ENCODE measurements at places on chromosomes 3 and 15. TPM values are rescaled to one million over a fixed set of nuclear protein-coding genes. Genes with fewer than 3 reads are reported as not detected.

DNA sequence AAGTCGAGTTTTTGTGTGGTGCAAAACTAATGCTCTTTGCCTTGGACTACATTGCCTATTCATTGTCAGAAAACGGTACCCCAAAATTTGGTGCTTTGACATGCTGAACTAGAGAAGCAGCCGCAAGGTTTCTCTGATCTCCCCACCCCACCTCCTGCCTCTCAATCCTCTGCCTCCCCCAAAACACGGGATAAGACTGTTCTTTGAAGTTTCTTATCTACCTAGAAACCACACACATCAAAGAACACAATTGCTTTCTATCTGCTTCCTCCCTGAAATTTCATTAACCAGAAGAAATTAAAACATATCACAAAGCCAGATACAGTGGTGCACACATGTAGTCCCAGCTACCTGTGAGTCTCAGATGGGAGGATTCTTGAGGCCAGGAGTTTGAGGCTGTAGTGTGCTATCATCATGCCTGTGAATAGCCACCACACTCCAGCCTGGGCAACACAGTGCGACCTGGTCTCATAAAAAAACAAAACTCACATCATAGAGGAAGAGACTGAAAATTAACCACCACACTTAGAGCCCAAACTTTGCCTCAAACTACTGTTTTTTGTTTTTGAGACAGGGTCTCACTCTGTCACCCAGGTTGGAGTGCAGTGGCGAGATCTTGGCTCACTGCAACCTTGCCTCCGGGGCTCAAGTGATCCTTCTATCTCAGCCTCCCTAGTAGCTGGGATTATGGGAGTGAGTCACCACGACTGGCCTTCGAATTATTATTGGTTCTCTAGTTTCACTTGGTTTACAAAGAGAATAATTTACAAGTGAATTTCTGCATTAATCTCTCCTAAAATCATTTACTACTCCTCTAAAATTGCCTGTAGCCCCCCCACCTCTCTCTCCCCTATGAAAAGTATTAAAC, 2.7 kb upstream of the PCNP start:
- H3K4me3 ChIP-seq = peak overlapping the region; percentile 26
- H3K36me3 ChIP-seq = peaks cover 34% of the 10 kb centered on the region
- H3K27ac ChIP-seq = peak overlapping the region; percentile 70
- no peaks in the 10 kb centered on the region for H3K27me3 ChIP-seq

DNA sequence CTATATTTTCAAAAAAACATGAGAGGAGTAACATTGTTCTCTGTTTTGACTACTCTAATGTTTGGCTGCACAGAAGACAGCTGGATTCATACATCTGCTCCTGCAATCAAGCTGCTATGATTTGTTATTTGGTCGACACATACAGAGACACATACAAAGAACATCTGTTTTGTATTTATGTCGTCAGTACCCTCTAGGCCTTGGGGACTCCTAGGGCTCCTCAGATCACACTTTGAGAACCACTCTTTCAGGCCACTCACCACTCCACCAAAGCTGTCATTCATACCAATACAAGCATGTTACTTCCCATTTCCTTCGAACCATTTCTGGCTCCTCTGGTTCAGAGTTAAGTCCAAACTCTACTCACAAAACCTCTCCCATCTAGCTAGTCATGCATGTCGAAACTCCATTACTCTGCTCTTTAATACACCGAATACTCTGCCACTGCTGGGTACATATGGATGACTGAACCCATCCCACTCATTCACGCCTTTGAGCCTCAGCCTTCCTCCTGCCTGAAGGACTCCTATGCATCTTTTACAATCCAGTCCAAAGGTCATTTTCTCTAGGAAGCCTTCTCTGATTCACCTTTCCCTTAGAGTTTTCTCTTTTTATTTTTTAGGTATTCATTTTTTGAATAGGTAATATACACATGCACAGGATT, 102.9 kb upstream of the ARHGEF3 start:
- no peak for DNase-seq
- H3K4me3 ChIP-seq = no peak overlapping the region
- H3K27ac ChIP-seq = no peak overlapping the region
- peaks cover 31% of the 10 kb centered on the region for H3K36me3 ChIP-seq

DNA sequence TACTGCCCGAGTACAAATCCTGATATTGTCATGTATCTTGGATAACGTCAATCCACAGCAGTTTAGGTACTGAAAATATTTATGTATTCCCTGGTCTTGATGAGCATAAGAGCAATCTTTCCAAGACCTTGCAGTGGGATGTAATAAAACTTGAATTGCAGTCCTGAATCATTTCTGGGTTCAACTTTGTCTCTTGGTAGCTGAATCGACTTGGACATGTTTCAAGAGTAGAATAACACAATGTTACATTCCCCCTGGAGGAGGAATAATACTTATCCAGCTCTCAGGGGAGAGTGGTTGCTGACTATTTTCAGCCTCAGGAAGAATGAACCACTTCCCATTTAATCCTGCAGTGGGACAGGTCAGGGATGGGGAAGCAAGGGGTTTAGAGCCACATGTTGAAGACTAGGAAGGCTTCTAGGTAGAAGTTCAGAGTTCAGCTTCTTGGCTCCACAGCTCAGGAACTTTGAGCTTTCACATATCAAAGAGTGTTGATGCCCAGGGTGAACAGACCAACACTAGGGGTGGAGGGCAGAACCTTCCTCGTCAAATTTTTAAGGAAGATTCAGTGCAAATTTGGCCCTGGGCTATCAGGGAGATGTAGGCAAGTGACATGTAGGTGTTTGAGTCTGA, 43.4 kb upstream of the GPD1L start:
- no peak overlapping the region for H3K27ac ChIP-seq
- no peaks in the 10 kb centered on the region for H3K27me3 ChIP-seq
- H3K4me1 ChIP-seq = no peaks in the 10 kb centered on the region
- H3K4me3 ChIP-seq = no peak overlapping the region
- H3K36me3 ChIP-seq = no peaks in the 10 kb centered on the region

GRCh38 chr3:122942239-122942638, 85.3 kb downstream of the SEMA5B start:
- H3K36me3 ChIP-seq = no peaks in the 10 kb centered on the region
- H3K27ac ChIP-seq = no peak overlapping the region
- no peaks in the 10 kb centered on the region for H3K4me1 ChIP-seq
- peaks cover 4% of the 10 kb centered on the region for H3K27me3 ChIP-seq
- H3K4me3 ChIP-seq = no peak overlapping the region

DNA sequence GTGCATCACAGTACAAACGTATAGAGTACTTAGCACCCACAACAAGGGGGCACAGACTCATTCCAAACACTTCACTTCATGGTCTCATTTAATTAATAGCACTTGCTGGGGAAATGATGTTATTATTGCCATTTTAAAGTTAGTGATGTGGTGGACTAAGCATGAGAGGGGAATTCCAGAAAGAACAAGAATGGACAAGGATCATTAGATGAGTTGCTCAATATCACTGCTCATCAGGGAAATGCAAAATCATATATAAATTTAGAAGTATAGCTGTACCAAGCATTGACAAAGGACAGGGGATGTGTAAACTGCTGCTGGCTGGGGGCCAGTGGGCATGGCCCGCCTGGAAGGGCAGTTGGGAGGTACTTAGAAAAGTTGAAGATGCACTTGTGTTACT, 14.6 kb downstream of the PRR20G start:
- no peak overlapping the region for H3K27ac ChIP-seq
- DNase-seq = no peak
- H3K27me3 ChIP-seq = peaks cover 15% of the 10 kb centered on the region

- peaks cover 2% of the 10 kb centered on the region for H3K27me3 ChIP-seq
- DNase-seq = no peak
- H3K36me3 ChIP-seq = no peaks in the 10 kb centered on the region
- H3K4me3 ChIP-seq = no peak overlapping the region
- no peak overlapping the region for H3K27ac ChIP-seq
These were observed 118.7 kb downstream of the NUP210 start for GRCh38 chr3:13301286-13301987.

DNA sequence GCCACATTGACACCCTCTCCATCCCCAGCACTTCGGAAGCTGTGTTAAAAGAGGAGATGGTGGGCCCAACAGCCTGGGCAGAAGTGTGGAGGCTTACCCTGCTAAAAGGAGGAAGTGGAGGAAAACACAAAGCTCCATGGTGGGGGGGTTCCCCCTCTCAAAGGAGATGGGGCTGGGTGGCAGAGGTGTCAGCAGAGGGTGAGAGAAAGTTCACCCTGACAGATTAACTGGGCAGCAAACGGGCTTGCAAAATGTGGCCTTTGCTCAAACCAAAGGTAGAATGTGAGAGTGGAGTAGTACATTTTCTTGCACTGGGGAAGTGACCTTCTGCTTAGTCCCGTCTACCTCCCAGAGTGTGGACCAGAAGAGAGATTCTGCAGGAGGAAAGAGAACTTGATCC, 44.7 kb downstream of the MYO1E start:
- no peak overlapping the region for H3K4me3 ChIP-seq
- no peak overlapping the region for H3K27ac ChIP-seq
- no peaks in the 10 kb centered on the region for H3K36me3 ChIP-seq
- no peak for DNase-seq
- H3K4me1 ChIP-seq = peaks cover 9% of the 10 kb centered on the region

IL20RB gene
- 1.1 TPM for total RNA-seq

ESYT3 gene
- total RNA-seq = 0.21 TPM

XCR1 gene
- total RNA-seq = not detected

TRIM42 gene
- total RNA-seq = not detected

TMEM212 gene
- total RNA-seq = not detected

POPDC2 gene
- total RNA-seq = 2.0 TPM

GP5 gene
- total RNA-seq = 0.80 TPM
